ENCODE measurements at places on chromosomes 3 and 15.

- no peak for DNase-seq
These were observed 46.5 kb upstream of the CGNL1 start for GRCh38 chr15:57329582-57330367.

GRCh38 chr3:99534951-99535704 lies 103.3 kb upstream of the COL8A1 start:
- no peak for DNase-seq

DNA sequence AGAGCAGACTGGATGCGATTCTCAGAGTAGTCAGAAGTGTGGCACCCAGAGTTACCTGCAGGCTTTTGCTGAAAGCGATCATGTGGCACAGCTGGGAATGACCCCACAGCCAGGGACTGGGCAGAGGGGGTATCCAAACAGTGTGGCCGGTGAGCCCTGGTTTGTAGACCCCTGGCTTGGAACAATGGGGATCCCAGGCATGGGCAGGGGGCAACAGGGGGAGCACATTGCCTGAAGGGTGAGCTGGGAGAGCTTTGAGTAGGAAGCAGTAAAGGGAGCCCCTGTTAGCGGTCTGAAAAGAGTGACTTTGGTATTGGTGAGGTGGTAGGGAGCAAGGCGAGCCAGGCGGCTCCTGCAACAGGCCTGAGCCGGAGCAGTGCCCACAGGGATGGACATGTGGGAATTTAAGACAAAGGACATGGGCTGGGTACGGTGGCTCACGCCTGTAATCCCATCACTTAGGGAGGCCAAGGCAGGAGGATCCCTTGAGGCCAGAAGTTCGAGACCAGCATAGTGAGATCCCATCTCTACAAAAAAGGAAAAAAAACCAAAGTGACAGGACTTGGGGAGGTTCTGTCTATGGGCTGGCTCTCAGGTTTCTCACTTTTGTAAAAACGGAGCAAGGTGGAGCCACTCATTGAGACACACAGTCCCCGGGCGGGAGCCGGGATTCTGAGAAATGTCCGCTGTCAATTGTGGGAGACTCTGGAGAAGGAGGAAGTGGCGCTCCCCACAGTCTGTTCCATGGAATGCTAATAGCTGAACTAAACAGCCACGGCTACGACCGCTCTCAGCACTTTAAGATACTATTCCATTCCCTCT lies 223.8 kb upstream of the LYSMD4 start:
- no peak for DNase-seq

DNA sequence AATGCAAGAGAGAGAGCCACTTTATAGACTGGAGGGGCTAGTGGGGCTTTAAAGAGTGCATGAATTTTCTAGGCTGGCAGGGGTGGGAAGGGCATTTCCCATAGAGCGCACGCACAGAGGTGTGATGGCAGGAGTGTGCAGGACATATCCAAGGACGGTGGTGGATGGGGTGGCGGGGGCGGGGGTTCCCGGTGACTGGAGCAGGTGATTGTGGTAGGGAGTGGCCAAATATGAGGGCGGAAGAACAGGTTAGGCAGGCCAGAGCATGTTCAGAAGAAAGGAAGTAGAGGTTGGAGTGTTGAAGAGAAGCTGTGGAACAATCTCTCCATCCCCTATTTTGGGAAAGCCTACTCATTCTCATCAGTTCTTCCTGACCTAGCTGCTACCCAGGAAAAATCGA lies 18.1 kb downstream of the FAM81A start:
- peak; percentile 51 for DNase-seq

GRCh38 chr3:90011596-90011995 lies 904.2 kb downstream of the EPHA3 start:
- DNase-seq = no peak
